ENCODE measurements at places on chromosomes 12 and 14.
A peak's percentile ranks its signal among the peaks of the same experiment; 100 is the strongest.

DNA sequence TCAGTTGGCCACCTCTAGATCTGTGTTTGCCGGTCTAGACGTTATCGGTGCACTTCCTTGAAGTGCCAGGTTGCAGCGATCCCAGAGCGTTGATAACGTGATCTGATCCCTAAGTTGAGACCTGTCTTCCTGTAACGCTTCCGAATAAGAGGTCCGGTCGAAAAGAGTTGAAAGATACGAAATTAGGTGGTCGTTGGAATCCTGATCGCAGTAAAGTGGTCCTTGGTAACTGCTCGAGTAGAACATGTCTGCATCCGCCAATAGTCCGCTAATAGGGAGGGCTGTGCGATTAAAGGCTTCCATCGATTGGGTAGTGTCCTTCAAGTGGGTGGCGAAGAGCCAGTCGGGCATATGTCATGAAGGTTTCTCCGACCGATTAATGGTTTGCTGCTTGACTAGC is 2.7 kb downstream of the SRSF5 start:
- no peak for DNase-seq

DNA sequence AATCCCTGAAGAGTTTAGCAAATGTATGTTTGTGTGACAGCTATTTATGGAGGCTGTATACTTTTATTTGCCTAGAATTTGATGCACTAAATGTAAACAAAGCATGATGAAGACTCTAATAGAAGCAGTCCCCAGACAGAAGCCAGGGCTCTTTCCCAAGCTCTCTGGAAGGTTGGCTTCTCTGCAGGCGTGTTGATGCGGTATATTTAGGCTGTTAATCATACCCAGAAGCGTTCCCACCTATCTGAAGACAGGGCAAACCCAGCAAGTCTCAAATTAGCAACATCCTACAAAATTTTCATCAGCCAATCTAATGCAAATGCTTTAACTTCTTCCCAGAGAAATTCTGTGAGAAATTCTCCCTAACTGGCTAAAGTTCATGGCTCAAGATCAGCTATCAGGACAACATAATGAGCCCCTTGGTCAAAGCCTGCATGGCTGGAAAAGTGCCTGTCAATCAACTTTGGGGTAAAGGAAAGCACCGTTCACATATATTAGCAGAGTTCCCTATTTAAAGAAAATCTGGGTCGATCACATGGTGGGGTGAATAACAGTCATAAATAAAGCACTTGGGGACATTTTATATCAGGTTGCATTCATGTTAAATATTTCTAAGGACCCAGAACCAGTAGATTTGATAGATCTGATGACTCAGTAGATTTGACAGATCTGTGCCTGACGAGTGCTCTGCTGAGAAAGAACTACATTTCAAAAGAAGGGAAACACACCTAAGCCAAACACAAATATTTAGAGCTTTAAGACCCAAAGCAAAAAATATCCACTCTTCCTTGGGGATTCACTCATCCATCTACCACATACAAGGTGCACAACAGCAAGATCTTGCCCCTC is 46.6 kb downstream of the KSR2 start:
- DNase-seq, result no peak

DNA sequence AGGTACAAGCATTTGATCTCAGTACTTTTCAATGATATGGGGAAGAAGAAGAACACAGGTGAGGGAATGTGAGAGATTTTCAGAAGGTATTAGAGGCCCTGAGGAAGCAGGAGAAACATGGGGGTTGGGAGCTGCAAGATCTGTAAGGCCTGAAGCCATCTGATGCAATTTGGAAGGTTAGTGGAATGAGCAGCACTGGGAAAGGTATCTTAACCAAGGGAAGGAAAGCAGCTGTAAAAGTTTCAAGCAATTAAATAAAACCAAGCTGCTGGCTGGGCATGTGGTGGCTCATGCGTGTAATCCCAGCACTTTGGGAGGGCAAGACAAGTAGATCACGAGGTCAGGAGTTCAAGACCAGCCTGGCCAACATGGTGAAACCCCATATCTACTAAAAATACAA is 104.4 kb upstream of the PARP11 start:
- no peak for DNase-seq

DNA sequence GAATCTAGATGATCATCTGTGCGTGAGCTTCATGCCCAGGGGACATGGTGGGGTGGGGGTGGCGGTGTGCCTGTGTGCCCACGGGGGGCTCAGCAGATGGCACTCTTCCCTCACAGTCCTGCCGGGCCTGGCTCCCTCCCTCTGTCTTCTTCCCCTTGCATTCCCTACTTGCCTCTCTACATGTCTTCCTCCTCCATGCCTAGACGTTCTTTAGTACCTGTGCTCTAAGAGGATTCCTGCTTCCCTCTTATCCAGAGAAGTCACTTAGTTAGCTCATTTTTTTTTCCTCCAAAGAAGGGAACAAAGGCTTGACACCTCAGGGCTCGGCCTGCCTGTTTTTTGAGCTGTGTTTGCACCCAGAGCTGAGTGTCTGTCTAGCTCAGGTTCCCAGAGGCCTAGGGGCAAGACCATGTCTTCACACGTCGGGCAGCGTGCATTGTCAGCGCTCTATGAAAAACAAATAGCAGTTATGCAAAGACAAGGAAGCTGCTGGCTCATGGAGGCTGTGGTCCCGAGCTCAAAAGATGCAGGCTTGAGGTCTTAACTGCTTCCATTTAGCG is 48.8 kb downstream of the NINJ2 start:
- DNase-seq, result peak; percentile 33

GRCh38 chr12:51372021-51372420 is 19.2 kb downstream of the GALNT6 start:
- no peak for DNase-seq

GRCh38 chr12:114920771-114921554 is 237.0 kb upstream of the TBX3 start:
- DNase-seq, result no peak

- DNase-seq, result no peak
Measured at GRCh38 chr12:90151491-90152015, 442.9 kb upstream of the ATP2B1 start.

GRCh38 chr12:122486805-122487426 is 13.8 kb downstream of the ZCCHC8 start:
- DNase-seq, result no peak

- peak; percentile 36 for DNase-seq
Measured at GRCh38 chr14:103273745-103274615, 60.1 kb upstream of the EIF5 start.

DNA sequence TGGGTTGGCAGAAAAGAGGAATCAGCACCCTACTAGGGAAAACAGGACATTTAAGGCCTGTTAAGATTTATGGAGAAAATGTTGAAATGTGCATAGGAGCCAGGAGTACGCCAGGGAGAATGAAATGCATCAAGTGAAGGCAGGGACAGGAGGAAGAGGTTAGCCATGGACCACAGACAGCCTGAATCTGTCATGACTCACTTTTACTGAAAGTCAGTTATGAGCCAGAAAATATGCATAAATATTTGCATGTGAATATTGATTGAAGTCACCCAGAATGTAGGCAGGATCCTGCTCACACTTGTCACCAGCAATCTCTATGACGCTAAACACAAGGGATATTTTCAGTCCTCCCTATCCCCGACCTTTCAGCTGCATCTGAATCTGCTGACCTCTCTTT is 25.1 kb upstream of the CDK17 start:
- DNase-seq, result no peak

DNA sequence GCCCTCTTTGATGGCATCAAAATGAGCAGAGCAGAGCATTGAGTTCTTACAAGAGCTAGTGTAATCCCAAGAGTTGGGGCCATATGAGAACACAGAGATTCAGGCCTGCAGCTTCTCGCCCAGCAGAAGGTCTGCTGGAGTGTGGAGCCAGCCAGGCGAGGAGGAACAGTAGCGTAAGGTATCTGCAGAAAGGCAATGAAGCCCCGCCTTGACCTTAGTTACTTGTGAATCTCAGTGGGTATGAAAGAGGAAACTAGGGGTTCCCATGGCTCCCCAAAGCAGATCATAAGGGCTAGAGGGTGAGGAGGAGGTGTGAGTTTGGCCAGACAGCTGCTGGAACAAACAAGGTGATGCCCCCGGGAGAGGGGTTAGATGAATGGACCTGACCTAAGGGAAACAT is 49.4 kb downstream of the SLC8A3 start:
- no peak for DNase-seq

GRCh38 chr14:100875861-100876590 is 27.5 kb downstream of the RTL1 start:
- no peak for DNase-seq

DNA sequence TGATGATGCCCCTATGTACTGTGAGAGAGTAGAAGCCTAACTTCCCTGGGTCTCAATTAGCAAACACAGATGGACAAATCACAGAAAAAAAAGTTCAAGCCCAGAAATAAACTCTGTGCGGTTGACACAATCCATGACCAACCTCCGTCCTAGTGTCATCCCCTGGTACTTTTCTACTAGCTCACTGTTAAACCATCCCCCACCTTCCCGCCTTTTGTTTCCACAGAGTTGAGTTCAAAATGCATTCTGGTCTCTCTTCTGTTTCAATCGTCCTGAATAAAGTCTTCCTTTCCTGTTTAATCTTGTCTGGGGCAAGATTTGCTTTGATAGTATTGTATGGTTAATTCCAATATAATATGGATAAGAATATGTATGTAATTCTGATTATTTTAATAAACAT is 199.9 kb downstream of the SLC6A15 start:
- DNase-seq, result no peak

- no peak for DNase-seq
Measured at GRCh38 chr12:70646850-70647249, 9.6 kb upstream of the PTPRB start.

- no peak for DNase-seq
Measured at GRCh38 chr14:95478818-95479217, 37.6 kb downstream of the SYNE3 start.

DNA sequence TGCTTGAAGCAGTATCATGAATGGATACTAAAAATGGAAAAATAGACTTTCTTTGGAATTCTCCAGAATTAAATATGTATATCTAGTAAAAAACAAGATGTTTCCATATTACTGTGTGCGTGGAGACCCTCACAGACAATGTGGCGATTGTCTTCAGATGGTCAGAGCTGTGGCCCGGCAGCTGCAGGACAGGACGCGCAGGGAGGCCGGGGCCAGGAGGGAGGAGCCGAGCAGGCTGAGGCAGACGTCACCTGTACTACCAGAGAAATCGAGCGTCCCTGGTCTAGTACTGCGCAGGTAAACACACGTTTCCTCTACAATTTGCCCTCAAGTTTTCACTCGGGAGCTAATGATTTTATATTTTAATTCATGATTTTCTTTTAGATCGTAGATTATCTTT is 22.8 kb downstream of the DDX51 start:
- no peak for DNase-seq

- peak; percentile 27 for DNase-seq
Measured at GRCh38 chr12:118866346-118866745, 115.0 kb upstream of the SRRM4 start.

GRCh38 chr12:51536159-51536558 is 54.9 kb upstream of the SCN8A start:
- DNase-seq, result peak; percentile 16

DNA sequence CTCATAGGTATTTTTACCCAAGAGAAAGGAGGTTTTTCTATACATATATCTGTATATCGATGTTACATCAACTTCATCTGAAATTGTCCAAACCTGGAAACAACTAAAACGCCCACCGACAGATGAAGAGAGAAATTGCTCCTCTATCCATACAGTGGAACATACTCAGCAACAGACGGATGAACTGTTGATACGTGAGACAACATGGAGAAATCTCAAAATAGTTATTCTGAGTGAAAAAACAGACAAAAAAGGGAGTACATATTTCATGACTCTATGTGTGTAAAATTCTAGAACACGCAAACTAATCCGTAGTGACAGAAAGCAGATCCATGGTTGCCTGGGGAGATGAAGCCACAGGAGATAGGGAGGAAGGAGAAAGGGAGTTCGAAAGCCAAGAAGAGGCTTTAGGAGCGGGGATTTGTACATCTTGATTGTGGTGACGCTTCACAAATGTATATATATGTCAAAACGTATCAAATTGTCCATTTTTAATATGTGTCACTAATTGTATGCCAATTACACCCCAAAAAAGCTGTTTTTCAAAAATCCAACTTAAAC is 37.6 kb upstream of the C14orf180 start:
- no peak for DNase-seq

DNA sequence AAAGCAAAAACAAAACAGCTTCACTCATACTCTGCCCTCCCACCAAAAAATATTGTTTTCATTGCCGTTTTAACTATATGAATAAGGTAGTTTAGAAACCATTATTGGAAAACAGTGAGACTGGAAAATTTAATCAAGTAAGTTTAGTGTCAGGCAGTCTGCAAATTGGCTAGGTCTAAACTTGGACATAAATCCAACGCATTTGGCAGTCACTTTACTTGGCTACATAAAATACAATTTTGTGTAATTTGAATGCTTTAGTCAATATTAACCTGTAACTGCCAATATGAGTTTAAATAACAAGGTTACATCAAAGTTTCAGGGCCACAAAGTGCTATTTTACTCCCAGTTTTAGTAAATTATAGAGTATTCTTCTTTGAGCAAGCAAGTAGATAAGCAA is 202.3 kb upstream of the SLC38A2 start:
- no peak for DNase-seq

- DNase-seq, result no peak
Measured at GRCh38 chr14:90139199-90139598, 77.4 kb downstream of the KCNK13 start.

DNA sequence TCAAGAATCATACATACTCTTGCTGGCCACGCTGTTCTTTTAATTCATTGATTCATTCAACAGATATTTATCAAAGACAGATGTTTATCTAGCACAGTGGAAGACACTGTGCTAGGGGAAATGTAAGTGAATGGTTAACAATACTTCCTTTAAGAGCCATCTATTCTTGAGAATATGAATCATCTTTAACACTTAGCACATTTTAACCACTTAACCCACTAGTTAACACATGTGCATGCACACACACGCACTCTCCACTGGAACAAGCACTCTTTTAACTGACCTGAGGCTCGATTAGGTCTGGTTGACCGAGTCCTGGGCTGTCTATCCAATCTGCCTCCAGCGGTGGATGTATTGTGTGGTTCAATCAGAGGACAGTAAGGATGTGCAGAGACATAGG is 34.6 kb downstream of the LMNTD1 start:
- peak; percentile 25 for DNase-seq

DNA sequence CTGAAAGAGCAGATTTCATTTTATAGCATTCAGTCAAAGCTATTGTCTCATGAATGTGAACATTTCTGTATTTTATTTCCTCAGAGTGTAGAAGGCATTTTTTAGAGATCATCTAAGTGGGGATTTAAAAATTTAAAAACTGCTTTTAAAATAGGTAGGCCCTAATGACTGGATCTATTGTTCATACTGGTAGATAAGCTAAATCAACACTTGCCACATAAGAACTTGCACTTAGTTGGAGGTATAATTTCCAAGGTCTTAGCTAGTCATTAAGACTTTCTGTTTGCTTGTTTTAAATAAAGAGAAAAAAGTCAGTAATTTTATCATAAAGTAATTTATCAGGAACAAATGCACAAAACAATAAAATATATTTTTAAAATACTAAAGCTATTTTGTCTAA is 75.2 kb upstream of the LMO3 start:
- no peak for DNase-seq

- DNase-seq, result peak; percentile 94
Measured at GRCh38 chr12:53220694-53221202, 11.3 kb downstream of the RARG start.
